ENCODE measurements at places on chromosomes 6 and 20. TPM values are rescaled to one million over a fixed set of nuclear protein-coding genes. Genes with fewer than 3 reads are reported as not detected.

The IL17A gene
- not detected for total RNA-seq

The NEDD9 gene
- total RNA-seq: 10.3 TPM

The CYP24A1 gene
- total RNA-seq: not detected

The SEL1L2 gene
- not detected for total RNA-seq

The ANKRD66 gene
- total RNA-seq: not detected

The WFDC12 gene
- not detected for total RNA-seq

- no peaks in the 10 kb centered on the region for H3K36me3 ChIP-seq
- no peak overlapping the region for H3K27ac ChIP-seq
These were observed 552.3 kb upstream of the FLRT3 start for GRCh38 chr20:14889496-14890255.

GRCh38 chr20:11917663-11918062, at the start of gene BTBD3:
BTBD3 (plus strand) TSS chr20:11917893; CDS start chr20:11918276, 383 bp downstream.
- DNase-seq: no peak
- no peaks in the 10 kb centered on the region for H3K27me3 ChIP-seq
- peaks cover 9% of the 10 kb centered on the region for H3K4me1 ChIP-seq
- H3K4me3 ChIP-seq: no peak within 1 kb of the TSS
- peaks cover under 1% of the 10 kb centered on the region for H3K36me3 ChIP-seq
- H3K27ac ChIP-seq: no peak within 1 kb of the TSS

DNA sequence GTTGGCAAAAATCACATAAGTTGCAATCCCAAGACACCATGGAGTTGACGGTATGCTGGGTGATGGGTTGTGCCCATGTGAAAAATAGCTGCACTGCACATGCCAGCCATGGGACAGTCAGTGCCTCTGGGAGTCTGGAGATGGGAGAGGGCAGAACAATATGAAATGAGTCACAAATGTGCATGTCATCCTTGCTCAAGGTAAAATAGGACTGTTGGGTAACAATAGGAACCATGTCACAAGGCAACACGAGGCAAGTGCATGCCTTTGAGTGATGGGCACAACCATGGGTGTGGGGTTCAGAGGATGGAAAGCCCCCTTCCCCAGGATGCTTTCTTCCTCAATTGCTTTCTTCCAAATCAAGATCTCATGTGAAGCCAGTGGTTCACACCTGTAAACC, 70.5 kb upstream of the PIM1 start:
- no peaks in the 10 kb centered on the region for H3K36me3 ChIP-seq
- peaks cover 24% of the 10 kb centered on the region for H3K4me1 ChIP-seq
- no peak for DNase-seq
- H3K27ac ChIP-seq: no peak overlapping the region

DNA sequence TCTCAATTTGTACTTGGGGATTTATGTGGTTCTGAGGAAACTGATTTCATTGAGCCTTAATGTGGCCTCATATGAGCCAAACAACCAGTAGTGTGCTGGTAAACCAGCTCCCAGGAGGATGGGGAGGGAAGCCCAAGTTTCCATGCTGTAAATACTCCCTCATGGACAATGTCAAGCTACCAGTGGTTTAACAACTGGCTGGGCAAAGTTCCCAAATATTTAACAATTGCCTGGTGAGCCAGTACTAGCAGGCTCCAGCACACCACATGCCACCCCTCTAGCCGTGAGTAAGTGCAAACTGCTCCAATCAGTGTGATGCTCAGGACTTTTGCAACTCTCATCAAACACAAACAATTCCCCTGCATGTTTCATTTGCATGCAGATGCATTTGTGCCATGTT, 19.2 kb upstream of the CDKN1A start:
- peaks cover 13% of the 10 kb centered on the region for H3K4me1 ChIP-seq
- H3K36me3 ChIP-seq: no peaks in the 10 kb centered on the region
- no peak overlapping the region for H3K4me3 ChIP-seq
- DNase-seq: no peak
- no peak overlapping the region for H3K27ac ChIP-seq

DNA sequence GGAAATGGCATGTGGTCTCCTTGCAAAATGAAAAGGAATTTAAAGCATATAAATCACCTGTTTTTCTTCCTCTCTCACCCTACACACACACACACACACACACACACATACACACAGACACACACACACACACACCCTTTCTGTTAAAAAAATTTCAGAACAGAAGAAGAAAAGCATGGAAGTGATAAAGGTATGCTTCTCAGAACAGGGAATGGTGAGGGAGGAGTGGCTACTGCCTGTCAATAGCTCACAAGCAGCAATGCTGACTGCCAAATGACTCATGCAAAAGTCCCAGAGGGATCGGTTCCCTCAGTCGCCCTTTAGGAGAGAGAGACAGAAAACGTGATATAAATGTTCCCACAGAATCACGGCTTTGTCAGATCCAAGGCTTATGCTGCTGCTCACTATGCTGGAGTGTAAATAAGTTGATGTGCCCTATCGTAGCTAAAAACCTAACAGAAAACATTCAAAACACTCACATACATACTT, 102.6 kb downstream of the IBTK start:
- H3K4me3 ChIP-seq: peak overlapping the region; percentile 47
- H3K4me1 ChIP-seq: peaks cover 25% of the 10 kb centered on the region
- no peaks in the 10 kb centered on the region for H3K27me3 ChIP-seq
- peak overlapping the region; percentile 92 for H3K27ac ChIP-seq

GRCh38 chr6:30075790-30076732, 492 bp upstream of the RNF39 start:
- H3K27ac ChIP-seq: no peak overlapping the region
- peaks cover 84% of the 10 kb centered on the region for H3K27me3 ChIP-seq
- H3K36me3 ChIP-seq: peaks cover 12% of the 10 kb centered on the region
- peak overlapping the region; percentile 39 for H3K4me3 ChIP-seq

- H3K4me1 ChIP-seq: no peaks in the 10 kb centered on the region
- H3K27me3 ChIP-seq: no peaks in the 10 kb centered on the region
- H3K36me3 ChIP-seq: peaks cover 8% of the 10 kb centered on the region
- H3K4me3 ChIP-seq: no peak overlapping the region
- no peak overlapping the region for H3K27ac ChIP-seq
These were observed 610.3 kb downstream of the RNF144B start for GRCh38 chr6:18997375-18997826.

- no peaks in the 10 kb centered on the region for H3K36me3 ChIP-seq
- H3K4me1 ChIP-seq: peaks cover 40% of the 10 kb centered on the region
- H3K4me3 ChIP-seq: peak overlapping the region; percentile 82
These were observed 3.5 kb upstream of the HTR1B start for GRCh38 chr6:77466451-77467437.

GRCh38 chr6:43985329-43985728, 141.9 kb downstream of the MRPL14 start:
- H3K27me3 ChIP-seq: peaks cover 35% of the 10 kb centered on the region
- peaks cover 13% of the 10 kb centered on the region for H3K4me1 ChIP-seq
- H3K27ac ChIP-seq: no peak overlapping the region
- H3K4me3 ChIP-seq: no peak overlapping the region

DNA sequence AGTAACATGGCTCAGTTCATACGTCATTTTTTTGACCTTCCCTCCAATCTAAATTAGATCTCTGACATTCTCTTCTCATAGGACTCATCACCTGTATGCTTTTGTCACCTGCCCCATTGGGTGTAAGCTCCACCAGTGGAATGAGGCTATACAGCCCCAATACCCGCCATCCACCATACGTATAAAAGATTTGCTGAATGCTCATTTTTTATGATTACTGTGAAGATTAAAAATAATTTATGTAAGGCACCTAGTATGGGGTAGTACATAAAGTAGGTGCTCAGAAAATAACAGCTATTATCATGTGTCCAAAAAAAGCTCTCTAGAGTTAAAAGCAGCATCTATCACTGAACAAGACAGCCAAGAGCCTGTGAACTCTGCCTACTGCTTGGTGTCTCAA, 24.1 kb downstream of the NCOA5 start:
- no peaks in the 10 kb centered on the region for H3K4me1 ChIP-seq
- H3K36me3 ChIP-seq: peaks cover 64% of the 10 kb centered on the region
- no peaks in the 10 kb centered on the region for H3K27me3 ChIP-seq
- DNase-seq: no peak
- H3K4me3 ChIP-seq: no peak overlapping the region

DNA sequence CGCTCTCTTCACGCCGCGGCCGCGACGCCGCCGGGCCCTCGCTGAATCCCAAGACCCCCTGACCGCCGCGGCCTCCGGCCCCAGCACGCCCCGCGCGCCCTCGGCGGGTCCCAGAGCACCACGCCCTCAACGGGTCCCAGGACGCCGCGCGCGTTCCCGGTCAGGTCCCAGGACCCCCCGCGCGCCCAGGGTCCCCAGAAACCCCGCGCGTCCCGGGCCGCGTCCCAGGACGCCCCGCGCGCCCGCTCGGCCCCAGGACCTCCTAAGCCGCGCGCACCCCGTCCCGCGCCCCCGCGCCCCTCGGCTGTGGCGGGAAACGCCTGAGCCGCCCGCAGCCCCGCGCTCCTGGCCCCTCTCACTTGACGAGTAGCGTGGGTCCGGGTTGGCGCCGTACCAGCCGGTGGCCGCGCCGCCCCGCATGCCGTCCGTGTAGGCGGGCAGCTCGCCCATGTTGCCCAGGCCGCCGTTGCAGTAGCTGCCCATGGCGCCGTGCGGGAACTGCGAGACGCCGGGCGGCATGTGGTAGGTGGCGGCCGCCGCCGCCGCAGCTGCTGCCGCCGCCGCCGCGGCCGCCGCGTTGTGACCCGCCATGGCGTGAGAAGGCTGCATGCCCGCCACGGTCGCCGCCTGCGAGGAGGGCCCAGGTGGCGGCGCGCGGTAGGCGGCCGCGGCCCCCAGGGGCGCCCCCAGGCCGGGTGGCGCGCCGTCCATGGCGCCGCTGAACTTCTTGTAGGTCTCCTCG, 556 bp downstream of the NKX2-4 start:
- peaks cover 9% of the 10 kb centered on the region for H3K4me1 ChIP-seq
- no peak overlapping the region for H3K4me3 ChIP-seq
- peaks cover 4% of the 10 kb centered on the region for H3K36me3 ChIP-seq
- peaks cover 78% of the 10 kb centered on the region for H3K27me3 ChIP-seq
- DNase-seq: no peak

DNA sequence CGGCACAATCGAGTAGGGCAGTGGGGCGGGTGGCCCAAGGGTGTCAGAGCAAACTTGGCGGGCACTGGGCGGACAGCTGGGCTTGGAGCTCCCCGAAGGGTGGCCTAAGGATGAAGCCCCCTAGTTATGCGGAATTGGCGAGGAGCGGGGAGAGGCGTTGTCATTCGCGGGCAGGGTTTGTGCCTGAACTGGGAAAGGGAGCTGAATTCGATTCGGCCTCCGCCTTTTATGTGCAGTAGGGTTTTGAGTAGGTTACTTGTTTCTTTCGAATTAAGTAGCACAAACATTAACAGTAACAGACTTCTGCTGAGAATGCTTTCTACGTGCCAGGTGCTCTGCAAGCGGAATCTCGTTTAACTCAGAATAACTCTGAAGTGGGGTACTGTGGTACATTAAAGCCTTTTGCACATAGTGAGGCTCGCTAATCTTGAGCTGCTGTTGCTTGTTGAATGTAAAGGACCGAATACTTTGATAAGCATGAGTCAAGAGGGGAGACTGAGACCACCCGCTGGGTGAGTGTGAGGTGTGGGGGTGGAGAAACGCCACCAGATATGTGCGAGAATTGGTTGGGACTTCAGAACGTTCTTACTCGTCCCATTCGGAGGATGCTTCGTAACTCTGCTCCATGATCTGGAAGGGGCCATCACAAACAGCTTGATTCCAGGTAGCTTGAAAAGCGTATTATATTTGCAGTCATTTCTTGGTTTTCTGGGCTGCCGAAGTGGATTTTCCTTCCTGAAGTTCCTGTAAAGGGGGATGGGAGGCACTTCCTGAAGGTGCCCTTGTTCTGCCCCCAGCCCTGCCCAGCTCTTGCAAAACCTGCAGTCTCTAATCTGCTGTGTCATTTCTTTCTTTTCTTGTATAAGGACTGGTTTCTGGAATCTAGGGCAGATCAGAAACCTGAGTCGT, 833 bp downstream of the RAB5IF start:
- peaks cover 4% of the 10 kb centered on the region for H3K36me3 ChIP-seq
- peak overlapping the region; percentile 88 for H3K27ac ChIP-seq
- no peaks in the 10 kb centered on the region for H3K27me3 ChIP-seq
- DNase-seq: no peak
- peaks cover 23% of the 10 kb centered on the region for H3K4me1 ChIP-seq
- peak overlapping the region; percentile 95 for H3K4me3 ChIP-seq

DNA sequence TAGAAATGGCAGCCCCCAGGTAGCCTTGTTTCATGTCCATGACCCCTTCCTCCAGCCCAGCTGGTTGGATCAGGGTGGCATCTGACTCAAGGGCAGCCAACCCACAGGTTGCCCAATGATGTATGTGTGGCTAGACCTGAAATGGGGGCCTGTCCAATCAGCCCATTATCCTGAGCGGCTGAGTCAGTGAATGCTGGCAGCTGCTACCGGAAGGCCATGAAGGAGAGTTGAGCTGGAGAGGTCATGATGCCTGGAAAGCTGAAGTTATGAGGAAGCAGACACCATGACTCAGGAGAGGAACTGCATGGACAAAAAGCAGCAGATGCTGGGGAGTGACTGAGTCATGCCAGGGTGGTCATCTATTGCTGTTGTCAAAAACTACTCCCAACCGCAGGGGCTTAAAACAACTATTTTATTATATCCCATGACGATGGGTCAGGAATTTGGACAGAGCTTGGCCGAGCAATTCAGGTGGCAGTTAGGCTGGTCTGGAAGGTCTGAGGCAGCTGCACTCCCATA, 67.3 kb downstream of the MDGA1 start:
- DNase-seq: no peak
- H3K4me3 ChIP-seq: no peak overlapping the region
- peaks cover 20% of the 10 kb centered on the region for H3K4me1 ChIP-seq
- H3K27ac ChIP-seq: peak overlapping the region; percentile 35
- no peaks in the 10 kb centered on the region for H3K36me3 ChIP-seq
- no peaks in the 10 kb centered on the region for H3K27me3 ChIP-seq

DNA sequence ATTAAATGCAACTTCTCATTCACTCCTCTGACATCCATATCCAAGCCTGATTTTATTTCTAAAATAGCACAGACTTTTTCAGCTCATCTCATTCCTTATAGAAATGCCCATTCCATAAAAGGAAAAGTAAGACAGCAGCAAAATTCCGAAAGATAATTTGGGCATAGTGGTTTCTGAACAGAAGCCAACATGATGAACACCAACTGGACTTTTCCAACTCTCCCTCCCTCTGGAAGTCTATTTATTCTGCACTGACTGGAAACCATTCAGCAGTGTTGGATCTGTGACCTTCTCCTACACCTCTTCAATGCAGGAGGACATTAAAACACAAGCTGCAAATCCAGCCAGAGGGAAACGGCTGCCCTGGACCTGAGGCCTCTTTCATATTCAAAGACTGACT, 306.2 kb upstream of the NT5E start:
- H3K27ac ChIP-seq: no peak overlapping the region
- no peak overlapping the region for H3K4me3 ChIP-seq
- H3K27me3 ChIP-seq: peaks cover 2% of the 10 kb centered on the region
- no peaks in the 10 kb centered on the region for H3K4me1 ChIP-seq

Measured in osteocyte (in vitro differentiated cells).